ENCODE measurements at places on chromosomes 2 and 18.
A peak's percentile ranks its signal among the peaks of the same experiment; 100 is the strongest.

- no peak for DNase-seq
Measured at GRCh38 chr2:214934006-214934405, 124.5 kb upstream of the BARD1 start.

GRCh38 chr18:61222206-61222605 is 111.0 kb upstream of the CDH20 start:
- DNase-seq = no peak

DNA sequence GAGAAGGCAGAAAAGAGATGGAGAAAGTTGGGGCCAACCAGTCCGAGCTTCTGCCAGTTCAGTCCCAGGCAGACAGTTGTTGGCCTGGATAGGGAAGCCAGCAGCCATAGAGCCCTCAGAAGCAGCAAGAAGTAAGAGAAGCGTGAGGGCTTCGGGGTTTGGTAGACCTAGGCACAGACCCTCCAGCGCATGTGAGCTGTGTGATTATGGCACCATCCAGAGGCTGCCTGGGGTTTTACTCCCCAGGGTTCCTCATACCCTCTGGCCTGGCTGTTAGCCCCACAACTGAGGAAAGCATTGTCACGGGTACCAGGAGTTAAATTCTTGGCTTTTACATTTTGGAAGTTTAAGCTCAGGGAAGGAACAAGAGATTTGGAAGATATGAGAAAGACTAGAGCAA is 93.7 kb upstream of the RAB6C start:
- DNase-seq = no peak

DNA sequence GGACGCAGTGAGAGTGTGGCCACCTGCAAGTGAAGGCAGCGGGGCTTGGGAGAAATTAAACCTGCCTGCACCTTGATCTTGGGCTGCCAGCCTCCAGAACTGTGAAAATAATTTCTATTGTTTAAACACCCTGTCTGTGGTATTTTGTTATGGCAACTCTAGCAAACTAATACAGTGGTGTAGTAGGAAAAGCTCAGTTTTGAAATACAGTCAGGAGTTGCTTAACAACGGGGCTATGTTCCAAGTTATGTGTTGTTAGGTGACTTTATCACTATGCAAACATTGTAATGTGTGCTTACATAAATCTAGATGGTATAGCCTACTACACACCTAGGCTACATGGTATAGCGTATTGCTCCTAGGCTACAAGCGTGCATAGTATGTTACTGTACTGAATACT is 93.4 kb upstream of the FN1 start:
- no peak for DNase-seq

DNA sequence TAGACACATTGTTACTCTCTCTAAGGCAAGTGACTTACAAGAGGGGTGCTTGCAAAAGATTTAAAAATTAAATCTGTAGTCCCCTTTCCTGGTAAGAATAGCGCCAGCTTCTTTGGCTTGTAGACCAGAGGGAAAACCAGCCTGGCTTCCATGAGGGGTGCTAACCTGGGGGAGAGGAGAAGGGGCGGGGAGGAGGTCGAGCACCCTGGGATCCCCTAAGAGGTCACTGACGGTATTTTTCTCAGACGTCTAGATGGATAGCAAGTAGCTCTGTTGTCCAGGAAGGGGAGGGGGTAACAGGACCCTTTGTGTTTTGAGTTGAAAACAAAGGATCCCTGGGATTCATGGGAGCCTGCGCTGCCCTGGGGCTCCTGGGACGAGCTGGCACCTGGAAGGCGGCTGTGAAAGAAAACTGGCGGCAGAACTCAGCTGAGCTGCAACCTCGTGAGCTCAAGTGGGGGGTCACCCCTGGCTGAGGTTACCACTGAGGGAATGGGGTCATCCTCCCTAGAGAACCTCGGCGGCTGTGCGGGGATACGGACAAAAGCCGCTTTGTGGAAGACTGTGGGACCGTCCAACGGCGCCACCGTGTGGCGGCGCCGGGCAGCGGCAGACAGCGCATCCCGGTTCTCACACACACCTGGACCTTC is 37.8 kb upstream of the MRPL19 start:
- DNase-seq = peak; percentile 39

- DNase-seq = no peak
Measured at GRCh38 chr2:26614216-26615138, 26.7 kb downstream of the CIB4 start.

- no peak for DNase-seq
Measured at GRCh38 chr2:152542995-152543481, 174.2 kb downstream of the PRPF40A start.

- DNase-seq = no peak
Measured at GRCh38 chr2:116582850-116583249, 1231.6 kb upstream of the DDX18 start.

- DNase-seq = no peak
Measured at GRCh38 chr2:187329586-187329985, 118.5 kb downstream of the CALCRL start.

DNA sequence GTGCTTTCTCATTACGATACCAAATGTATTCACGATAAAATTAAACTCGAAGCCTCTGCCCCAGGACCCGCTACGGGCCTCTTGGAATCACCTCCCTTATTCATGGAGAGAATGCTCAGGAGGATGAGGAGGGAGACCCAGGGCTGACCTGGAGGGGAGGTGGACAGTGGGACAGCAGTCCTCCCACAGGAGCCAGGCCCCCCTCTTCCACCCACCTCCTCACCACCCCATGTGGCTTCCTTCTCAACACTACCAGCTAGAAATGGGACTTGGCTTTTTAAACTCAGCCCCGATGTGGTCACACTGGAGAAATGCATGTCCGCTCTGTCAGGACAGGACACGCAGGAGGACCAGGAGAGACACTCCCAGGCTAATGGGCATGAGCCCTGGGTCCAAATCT is 147.9 kb upstream of the ID2 start:
- no peak for DNase-seq

DNA sequence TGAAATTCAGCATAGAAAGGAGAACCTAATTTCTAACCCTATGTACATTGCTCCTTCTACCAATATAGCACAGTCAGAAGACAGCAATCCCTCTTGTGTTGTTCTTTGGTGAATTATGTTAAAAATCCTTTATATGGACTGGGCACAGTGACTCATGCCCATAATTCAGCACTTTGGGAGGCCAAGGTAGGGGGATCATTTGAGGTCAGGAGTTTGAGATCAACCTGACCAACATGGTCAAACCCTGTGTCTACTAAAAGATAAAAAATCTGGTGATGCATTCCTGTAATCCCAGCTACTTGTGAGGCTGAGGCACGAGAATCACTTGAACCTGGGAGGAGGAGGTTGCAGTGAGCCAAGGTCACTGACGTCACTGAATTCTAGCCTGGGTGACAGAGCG is 195.6 kb downstream of the TMX3 start:
- no peak for DNase-seq

GRCh38 chr18:27040796-27041195 is 144.3 kb downstream of the CHST9 start:
- DNase-seq = no peak

- no peak for DNase-seq
Measured at GRCh38 chr2:60505240-60505879, 48.1 kb downstream of the BCL11A start.

GRCh38 chr2:216522892-216523502 is 24.4 kb downstream of the RPL37A start:
- DNase-seq = no peak

- DNase-seq = no peak
Measured at GRCh38 chr2:65885266-65885665, 452.9 kb upstream of the SPRED2 start.

GRCh38 chr18:24935896-24936295 is 416.1 kb downstream of the ZNF521 start:
- no peak for DNase-seq

DNA sequence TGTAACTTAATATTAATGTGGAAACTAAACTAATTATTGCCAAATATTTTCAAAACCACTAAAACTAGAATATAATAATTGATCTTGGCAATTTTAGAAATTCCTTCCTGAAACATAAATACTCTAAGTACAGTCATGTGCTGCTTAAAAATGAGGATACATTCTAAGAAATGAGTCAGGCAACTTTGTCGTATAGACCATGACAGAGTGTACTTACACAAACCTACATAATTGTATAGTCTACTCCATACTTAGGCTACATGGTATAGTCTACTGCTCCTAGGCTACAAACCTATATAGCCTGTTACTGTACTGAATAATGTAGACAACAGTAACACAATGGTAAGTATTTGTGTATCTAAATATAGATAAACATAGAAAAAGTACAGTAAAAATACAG is 27.6 kb downstream of the FEZ2 start:
- DNase-seq = no peak

GRCh38 chr2:3456125-3456524 is 63.2 kb downstream of the ADI1 start:
- no peak for DNase-seq

- no peak for DNase-seq
Measured at GRCh38 chr18:36734596-36734995, 94.2 kb downstream of the TPGS2 start.

GRCh38 chr2:68185541-68186164 is 28.0 kb downstream of the PNO1 start:
- DNase-seq = peak; percentile 43

DNA sequence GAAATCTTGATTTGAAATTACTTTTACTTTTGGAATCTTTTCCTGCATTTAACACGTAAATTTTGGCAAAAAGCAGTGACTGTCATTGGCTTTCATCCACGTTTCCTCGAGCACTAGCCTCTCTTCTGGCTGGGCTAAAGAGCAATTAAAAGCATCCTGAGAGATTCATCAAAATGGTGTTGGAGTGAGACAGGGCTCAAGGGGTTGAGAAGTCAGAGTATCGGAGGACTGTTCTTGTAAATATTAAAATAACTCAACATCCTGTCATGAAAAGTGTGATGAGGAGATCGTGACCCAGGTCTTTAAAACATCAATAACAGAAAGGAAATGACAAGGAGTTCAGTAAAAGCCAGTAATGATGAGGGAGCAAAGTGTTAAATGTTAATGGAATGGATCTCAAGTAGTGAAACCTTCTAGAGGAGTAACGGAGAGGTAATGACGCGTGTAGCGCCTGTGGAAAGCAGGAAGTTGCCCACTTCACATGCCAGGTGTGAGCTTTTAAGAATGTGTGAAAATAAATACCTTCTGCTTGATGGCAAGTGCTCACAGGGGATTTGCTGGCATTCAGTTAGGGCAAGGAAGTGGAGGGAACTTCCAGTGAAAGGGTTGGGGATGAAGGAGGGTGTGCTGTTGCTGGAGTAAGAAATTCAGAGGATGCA is 754.4 kb downstream of the ADCYAP1 start:
- no peak for DNase-seq

- DNase-seq = no peak
Measured at GRCh38 chr2:23695214-23695889, 231.6 kb downstream of the ATAD2B start.

- DNase-seq = no peak
Measured at GRCh38 chr2:170101789-170102188, 76.2 kb upstream of the MYO3B start.

- DNase-seq = no peak
Measured at GRCh38 chr2:12803607-12804006, 86.9 kb downstream of the TRIB2 start.

- DNase-seq = no peak
Measured at GRCh38 chr2:185738679-185739472, at the start of gene FSIP2. FSIP2 (plus strand) TSS chr2:185738804; CDS start chr2:185738895, 91 bp downstream.

GRCh38 chr18:54284535-54284934 is 15.2 kb downstream of the POLI start:
- DNase-seq = no peak

DNA sequence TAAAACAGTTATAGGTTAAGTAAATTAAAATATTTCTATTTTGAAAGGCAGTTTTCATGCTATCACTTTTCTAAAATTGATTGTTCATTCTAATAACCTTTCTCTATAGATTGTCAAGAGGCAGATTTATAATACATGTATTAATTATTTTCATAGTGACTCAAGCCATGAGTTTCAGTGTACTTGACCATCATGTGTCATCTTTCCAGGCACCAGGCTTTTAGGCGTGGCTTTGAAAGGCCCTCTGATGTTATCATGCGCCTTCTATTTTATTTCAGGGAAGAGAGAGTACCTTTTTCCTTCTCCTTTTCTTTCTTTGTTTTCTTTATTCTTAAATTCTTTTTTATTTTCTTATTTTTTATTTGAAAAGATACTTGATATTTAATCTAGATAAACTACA is 128.3 kb upstream of the ETAA1 start:
- DNase-seq = no peak
